ENCODE measurements at places on chromosomes 2 and 18.

DNA sequence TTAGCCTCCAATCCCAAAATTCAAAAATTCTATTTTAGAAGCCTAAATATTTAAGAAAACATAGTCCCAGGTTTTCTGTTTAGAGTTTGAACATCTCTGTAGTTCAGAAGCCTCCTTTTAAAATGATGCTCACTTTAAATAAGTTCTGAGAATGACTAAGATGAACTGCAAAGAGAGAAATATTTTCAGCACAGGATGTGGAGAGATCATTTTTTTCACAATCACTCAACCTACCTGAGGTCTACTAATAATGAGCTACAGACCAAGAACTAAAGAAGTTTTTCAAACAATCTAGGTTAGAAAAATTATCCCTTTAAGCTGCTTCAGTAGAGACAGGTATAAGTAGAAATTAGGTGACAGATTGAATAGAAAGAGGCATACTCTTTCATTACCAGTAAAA lies 185.1 kb upstream of the CYP26B1 start:
- no peak for DNase-seq

DNA sequence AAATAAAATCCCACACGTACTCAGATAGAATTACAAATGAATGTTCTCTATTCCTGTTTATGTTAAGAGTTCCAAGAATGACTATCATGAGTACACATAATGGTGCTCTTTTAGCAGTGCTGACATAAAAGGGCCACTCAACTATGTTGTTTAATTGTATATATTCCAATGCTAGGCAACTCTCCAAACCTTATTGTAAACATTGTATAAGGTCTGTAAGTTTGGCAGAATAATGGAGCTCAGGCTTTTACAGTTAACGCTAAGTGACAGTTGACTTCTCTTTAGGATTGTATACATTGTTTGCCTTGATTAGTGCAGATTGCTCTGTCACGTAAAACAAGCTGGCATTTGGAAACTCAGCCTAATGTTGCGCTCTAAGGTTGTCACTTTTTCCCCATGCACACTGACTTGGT lies 20.8 kb downstream of the RBMS1 start:
- DNase-seq: no peak

DNA sequence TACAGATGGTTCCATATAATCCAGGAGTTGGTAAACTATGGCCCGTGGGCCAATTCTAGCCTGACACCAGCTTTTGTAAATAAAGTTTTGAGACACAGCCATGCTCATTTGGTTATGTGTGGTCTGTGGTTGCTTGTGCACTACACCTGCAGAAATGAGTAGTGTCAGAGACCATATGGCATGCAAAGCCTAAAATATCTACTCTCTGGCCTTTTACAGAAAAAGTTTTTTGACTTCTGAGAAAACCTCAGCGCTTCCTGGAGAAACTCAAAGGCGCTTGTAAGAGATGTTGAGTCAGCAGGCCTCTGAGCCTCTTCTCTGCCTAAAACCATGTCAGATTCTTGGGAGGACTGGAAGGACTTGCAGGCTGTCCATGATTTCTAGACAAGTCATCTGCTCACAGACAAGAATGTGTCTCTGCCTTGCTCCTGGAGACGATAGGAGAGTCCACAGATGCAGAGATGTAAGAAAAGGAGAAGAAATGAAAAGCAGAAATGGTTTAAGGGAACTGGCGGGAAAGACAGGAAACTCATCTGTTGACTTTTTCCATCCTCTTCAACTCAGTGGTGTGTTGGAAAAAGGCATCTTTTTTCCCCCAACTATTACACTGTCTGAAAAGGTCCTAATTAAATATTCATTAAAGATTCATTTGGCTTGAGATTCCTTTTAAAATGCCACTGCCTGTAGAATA lies 5.2 kb downstream of the TTC39C start:
- DNase-seq: no peak

DNA sequence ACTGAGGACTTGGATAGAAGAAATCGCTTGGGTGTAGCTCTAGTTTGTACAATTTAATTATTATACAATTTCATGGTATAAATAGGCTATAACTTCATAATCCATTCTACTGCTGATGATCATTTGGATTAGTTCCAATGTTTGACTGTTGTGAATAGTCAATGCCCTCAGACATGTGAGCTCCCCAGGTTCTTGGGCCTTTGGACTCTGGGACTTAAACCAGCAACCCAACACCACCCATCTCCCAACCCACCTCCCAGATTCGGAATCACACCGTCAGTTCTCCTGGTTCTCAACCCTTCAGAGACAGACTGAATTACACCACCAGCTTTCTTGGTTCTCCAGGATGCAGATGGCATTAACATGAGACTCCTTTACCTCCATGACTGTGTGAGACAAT lies 84.6 kb upstream of the DNMT3A start:
- DNase-seq: no peak

DNA sequence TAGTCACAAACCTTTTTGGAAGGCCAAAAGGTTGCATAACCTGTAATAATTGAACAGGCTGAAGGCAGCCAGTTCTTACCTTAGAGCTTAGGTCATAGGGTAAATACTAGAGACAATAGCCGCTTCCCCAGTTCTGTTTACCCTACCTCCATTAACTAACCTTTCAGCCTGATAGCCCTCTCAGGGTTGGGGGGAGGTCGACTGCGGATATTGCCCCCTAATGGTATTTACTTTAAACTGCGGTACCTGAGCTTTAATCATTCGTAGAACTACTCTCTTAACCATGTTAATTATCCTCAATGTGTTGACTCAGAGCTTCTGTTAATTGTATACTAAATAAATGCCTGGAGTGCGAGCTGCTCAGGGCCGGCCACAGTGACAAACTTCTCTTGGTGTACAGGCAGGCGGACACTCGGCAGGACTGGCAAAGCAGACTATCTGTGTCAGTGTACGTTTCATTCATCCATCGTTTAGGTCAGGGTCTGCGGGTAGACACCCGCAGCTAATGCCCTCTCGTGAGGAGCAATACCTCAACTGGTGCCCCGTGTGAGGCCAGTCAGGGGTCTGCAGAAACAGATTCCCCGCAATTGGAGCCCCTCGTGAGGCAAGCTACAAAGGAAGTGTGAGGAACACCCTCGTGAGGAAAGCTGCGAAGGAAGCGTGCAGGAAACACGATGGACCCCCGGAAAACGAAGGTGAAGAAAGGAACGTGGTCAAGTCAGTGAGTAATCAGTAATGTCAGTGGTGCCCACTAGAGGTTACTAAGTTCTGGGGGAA lies 115.3 kb upstream of the SCN7A start:
- DNase-seq: no peak

DNA sequence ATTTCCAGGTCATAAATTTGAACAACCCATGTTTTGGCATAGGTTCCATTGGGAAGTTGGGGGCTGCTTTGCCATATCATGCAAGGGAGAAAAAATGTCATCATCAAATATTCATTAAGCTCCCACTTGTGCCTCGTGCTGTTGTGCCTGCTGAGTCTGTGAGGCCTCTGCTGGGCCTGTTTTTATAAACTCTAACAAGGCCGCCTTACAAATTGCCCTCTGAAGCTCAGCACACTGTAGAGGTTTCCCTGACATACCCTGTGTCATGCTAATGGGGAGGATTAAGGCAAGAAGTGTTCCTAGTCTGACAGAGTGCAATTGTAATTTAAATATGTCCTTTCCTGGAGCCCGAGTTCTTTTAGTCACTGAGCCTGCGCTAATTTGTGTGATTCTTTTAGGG lies 17.6 kb downstream of the OSBPL6 start:
- DNase-seq: no peak

DNA sequence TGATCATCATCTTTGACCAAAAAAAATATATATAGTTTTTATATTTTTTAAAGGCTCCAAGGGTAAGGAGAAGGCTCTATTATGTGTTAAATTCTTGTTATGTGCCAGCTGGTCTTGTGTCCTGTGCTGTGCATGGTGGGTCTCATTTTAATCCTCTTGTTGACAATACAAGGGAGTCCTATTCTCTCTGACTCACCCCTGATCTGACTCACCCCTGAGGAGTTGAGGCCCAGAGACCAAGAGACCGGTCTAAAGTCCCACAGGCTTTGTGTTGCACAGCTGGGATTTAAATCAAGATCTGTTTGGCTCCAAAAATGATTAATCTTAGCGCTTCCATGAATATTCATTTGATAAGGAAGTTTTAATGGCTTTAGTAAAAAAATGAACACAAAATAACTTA lies 25.7 kb downstream of the MC2R start:
- DNase-seq: no peak

- DNase-seq: peak; percentile 28
Observed at GRCh38 chr18:44729631-44730101, 49.0 kb downstream of the SETBP1 start.

GRCh38 chr2:127792805-127793204 lies 18.2 kb downstream of the WDR33 start:
- no peak for DNase-seq

DNA sequence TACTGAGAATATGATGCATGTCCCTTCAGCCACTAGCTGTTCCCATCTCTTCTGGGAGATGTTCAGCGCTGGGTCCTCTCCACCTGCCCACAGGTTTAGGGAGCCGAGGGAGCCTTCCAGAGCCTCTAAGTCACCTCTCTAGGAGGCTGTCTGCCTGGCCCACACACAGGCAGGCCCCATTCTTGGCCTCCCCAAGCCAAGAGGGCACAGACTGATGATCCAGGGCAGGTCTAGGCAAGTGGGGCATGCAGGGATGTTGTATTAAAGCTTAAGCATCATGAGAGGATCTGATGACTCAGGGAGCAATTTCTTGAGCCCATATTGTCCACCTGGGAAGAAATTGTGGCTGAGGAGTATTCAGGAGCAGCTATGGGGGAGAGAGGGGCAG lies 19.9 kb downstream of the TMSB10 start:
- no peak for DNase-seq

GRCh38 chr2:57516698-57517340 lies 529.8 kb upstream of the VRK2 start:
- no peak for DNase-seq

All from stimulated activated CD8-positive, alpha-beta memory T cell treated with anti-CD3 and anti-CD28 coated beads, Interleukin-4, amount 100 ng/mL, for 1 hour (primary cell).